Sigmoid colon (tissue), 7 donors: ENCODE measurements at places on chromosomes 7 and 10. TPM values are rescaled to one million over a fixed set of nuclear protein-coding genes. Genes with fewer than 3 reads are reported as not detected.

DNA sequence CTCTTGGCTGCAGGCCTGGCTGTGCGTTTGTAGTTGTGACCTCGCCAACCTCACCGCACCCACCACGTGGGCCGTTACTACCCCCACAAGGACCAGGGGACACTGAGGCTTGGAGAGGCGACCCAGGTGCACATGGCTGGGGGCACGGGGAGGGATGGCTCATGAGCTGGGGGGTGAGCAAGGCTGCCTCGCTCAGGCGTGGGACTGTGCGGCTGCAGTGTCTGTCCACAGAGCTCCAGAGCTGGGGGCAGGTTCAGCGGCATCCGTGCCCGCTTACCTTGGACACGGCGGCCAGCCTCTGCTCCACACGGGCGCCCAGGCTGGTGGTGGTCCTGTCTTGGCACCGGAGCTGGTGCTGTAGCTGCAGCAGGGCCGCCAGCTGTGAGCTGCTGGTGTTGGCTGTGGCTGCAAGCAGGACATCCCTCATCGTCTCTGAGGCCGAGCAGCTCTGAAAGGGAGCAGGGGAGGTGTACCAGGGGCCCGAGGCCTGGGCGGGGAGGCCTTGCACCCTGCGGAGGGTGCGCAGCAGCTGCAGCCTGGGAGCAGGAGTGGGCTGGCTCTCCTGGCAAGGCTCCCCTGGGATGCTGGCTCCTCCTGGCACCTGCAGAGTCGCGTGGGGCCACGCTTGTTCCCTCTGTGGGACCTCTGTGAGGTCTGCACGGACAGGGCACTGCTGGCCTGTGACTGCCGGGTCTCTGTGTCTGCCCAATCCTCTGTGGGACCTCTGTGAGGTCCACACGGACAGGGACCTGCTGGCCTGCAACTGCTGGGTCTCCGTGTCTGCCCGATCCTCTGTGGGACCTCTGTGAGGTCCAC is 60.0 kb upstream of the NKX6-2 start:
- no peaks in the 10 kb centered on the region for H3K36me3 ChIP-seq
- no peaks in the 10 kb centered on the region for H3K4me1 ChIP-seq
- no peaks in the 10 kb centered on the region for H3K27me3 ChIP-seq
- H3K27ac ChIP-seq: no peak overlapping the region

- no peaks in the 10 kb centered on the region for H3K27me3 ChIP-seq
- H3K27ac ChIP-seq: peak overlapping the region; percentile 99
- peak overlapping the region; percentile 100 for H3K4me3 ChIP-seq
- no peak for DNase-seq
These were observed 1.3 kb upstream of the EIF3B start for GRCh38 chr7:2353113-2353935.

FAM20C gene
- polyA plus RNA-seq: 27.5 TPM

DNA sequence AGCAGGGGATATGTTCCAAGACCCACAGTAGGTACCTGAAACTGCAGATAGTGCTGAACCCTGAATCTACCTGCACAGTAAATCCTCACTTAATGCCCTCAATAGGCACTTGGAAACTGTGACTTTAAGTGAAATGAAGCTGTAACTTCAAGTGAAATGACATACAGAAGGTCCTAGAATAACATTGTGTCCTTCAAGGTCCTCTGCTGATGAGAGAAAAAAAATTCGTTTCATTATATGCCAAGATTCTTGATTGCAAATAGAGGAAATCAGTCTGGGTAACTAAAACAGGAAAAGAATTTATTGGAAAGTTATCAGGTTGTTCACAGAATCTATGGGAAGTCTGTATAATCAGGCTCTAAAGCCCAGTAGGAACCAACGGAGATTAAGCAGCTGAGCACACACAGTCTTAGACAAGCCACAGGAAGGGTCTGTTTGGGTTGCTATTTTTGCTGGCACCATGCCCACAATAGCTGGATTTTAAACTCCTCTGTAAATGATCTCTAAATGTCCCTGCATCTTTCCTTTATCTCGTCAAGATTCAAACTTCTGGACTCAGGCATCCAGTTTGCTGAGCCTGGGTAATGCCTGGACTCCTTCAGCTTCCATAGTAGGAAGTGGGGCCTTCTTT is 57.5 kb downstream of the EXOC4 start:
- no peak overlapping the region for H3K4me3 ChIP-seq
- no peak overlapping the region for H3K27ac ChIP-seq
- no peaks in the 10 kb centered on the region for H3K27me3 ChIP-seq
- peaks cover 3% of the 10 kb centered on the region for H3K4me1 ChIP-seq
- peaks cover 42% of the 10 kb centered on the region for H3K36me3 ChIP-seq

GRCh38 chr7:28269700-28270361 is 89.2 kb upstream of the JAZF1 start:
- H3K27ac ChIP-seq: no peak overlapping the region
- no peak overlapping the region for H3K4me3 ChIP-seq
- no peaks in the 10 kb centered on the region for H3K27me3 ChIP-seq

- no peak overlapping the region for H3K4me3 ChIP-seq
- no peaks in the 10 kb centered on the region for H3K36me3 ChIP-seq
- H3K27ac ChIP-seq: no peak overlapping the region
- no peaks in the 10 kb centered on the region for H3K4me1 ChIP-seq
- no peak for DNase-seq
- H3K27me3 ChIP-seq: no peaks in the 10 kb centered on the region
These were observed 370.3 kb downstream of the BMPER start for GRCh38 chr7:34275624-34276023.

- H3K4me1 ChIP-seq: peaks cover 11% of the 10 kb centered on the region
- no peaks in the 10 kb centered on the region for H3K27me3 ChIP-seq
- peaks cover 24% of the 10 kb centered on the region for H3K36me3 ChIP-seq
These were observed 41.1 kb downstream of the GLRX3 start for GRCh38 chr10:130177250-130177649.
